ENCODE measurements at places on chromosomes 6 and 20. TPM values are rescaled to one million over a fixed set of nuclear protein-coding genes. Genes with fewer than 3 reads are reported as not detected.
A peak's percentile ranks its signal among the peaks of the same experiment; 100 is the strongest.

The FAM209B gene
- total RNA-seq, result not detected

GRCh38 chr6:3825331-3825831, 23.8 kb upstream of the FAM50B start:
- peak; percentile 87 for DNase-seq

DNA sequence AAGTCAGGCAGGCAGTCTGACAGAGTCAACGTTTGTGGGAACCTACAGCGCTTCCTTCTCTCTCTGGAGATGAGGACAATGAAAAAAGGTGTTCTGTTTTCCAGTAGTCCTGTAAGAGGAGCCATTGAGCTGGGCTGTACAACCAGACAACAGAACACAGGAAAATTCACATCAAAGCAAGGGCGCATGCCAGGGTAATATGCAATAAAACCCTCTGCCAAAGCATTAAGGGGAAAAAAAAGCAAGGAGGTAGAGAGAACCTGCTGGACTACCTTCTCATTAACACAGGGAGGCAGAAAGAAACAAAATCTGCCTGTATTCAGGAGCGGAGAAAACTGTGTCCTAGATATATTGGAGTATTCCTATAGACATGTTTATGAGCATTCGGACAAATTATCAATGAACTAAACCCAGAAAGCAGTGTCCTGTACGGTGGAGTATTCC, 1.3 kb downstream of the RNF24 start:
- peak; percentile 95 for DNase-seq

GRCh38 chr20:20740541-20740940, 28.1 kb upstream of the RALGAPA2 start:
- no peak for DNase-seq

Measured in M059J (cell line).